ENCODE measurements at places on chromosomes 4 and X.

GRCh38 chr4:144734522-144734921 lies 88.6 kb downstream of the HHIP start:
- DNase-seq: peak; percentile 61

- no peak for DNase-seq
These were observed 42.9 kb upstream of the HS3ST1 start for GRCh38 chr4:11471618-11472017.

- DNase-seq: no peak
These were observed 876.4 kb upstream of the SLIT2 start for GRCh38 chr4:19375136-19375804.

DNA sequence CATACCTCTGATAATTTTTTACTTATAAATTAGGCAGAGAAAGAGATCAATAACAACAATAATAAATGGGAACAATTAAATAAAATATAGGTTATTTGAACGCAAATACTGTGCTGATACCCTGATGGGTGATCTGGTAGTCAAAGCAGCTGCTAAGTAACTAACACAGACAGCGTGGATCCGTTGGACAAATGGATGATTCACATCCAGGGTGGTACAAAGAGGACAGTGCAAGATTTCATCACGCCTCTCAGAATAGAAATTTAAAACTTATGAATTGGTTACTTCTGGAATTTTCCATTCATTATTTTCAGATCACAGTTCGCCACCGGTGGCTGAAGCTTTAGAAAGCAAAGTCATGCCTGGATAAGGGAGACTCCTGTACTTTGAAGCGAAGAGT lies 1066.0 kb upstream of the ADGRL3 start:
- no peak for DNase-seq

DNA sequence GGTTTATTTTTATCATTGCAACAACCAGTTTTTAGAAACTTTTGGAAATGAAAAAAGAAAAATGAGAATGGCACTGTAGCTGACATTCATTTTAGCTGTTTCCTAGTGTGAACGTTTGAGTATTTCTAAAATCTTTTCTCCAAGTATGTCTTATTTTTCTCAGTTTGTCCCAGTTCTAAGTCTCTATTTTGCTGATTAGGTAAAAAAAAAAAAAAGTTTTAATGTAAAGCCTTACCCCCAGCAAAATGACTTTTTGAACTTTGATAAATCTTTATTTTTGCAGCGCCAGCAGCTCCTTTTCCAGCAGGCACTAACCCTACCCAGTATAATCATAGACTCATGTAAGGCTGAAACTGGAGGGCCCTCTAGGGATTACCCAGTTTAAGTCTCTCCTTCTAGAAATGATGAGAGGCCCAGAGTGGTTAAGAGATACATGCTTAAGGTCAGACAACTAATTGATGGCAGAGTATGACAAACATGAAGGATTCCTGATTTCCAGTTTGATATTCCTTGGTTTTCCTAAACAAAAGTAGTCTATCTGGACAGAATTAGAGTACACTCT lies 84.3 kb upstream of the SLC4A4 start:
- no peak for DNase-seq

DNA sequence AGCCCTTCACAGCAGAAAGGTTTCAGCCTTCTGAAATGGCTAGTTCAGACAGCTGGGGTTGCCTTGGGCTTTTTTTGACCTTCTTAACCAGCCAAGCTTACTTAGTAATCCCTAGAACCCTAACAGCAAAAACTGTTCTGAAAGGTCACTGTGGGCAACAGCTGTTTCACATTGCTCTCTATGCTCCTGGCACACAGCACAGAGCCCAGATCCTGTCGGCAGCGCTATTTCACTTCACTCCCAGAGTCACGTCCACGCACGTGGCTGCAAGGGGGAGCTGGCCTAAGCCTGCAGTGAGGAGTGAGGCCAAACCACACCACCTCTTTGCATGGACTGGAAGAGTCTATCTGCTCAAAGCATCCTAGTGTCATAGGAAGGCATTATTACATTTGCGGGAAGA lies 32.0 kb upstream of the STS start:
- DNase-seq: no peak

DNA sequence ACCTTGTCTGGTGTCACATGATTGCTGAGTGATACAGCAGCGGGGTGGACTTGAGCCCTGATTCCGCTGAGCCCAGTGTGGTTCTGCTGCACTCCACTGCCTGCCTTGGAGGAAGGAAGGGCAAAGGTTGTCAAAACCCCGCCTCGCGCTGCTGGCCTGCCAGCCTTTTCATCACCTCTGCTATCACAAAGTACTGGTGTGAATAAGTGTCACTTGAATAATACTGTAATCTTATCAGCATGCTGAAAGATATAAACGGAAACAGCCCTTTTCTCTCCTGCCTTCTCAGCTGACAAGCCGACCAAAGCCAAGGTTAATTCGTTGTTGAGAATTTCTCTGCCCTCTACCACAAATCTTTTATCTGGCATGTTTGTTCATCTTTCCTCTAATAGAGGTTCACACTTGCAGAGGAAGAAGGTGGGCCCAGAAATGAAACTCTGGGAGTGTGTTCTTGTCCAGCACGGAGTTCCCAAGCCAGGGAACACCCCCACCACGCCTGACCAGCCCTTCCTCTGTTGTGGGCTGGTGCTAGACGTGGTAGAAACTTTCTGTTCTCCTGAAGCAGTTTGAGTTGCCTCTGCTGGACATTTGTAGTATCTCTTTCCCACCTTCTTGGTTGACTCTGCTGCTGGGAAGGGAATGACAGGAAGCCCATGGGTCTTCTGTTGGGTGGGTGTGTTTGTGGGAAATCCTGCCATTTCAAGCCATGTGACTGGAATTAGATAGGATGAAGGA lies 21.5 kb downstream of the FHDC1 start:
- no peak for DNase-seq
